T-helper 2 cell (primary cell): ENCODE measurements at places on chromosomes 13 and 19.
A peak's percentile ranks its signal among the peaks of the same experiment; 100 is the strongest.

DNA sequence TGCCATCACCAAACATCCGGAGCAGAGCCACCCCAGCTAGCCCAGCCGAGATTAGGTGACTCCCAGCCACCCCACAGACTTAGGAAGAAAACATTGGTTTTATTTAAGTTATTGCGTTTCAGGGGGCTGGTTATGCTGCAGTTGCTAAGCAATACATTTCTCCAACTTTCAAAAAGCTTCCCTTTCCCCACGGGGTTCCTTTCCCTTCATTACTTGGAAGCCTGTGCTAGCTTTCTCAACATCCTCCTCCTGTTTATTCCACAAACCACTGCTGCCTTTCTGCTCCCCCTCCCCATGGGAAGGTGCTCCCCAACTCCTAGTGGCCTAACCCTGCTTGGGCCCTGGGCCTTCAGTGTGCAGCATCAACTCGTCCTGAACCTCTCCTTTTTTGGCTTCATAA is 52.6 kb downstream of the CDADC1 start:
- DNase-seq: no peak

- no peak for DNase-seq
These were observed 56.2 kb upstream of the RFC3 start for GRCh38 chr13:33761740-33762139.

GRCh38 chr19:44903602-44904425 is 1.8 kb upstream of the APOE start:
- peak; percentile 60 for DNase-seq

DNA sequence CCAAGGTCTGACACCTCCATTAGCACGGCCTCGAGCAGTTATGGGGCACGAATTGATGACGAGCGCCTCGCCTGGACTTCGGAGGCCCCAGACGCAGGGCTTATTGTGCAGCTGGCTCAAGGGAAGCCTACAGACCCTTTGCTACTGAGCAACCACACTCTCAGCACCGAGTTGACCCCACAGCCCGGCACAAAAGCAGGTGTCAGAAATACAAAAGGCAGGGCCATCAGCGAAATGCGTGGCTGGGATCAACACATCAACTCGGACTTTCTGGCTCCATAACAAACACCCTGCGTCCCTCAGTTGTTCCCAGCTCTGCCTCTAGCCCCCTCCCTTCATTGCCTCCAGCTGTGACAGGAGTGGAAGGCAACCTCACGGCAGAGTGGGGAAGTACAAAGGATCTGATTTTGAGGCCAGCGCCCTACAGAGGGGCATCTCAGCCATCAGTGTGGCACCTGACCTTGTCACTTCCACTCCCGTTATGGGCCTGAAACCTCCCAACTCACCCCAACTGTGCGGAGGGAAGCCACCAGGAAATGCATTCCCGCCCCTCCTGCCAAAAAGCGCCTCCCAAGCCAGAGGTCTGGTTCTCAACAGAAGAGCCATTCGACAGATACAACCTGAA is 18.0 kb downstream of the PEPD start:
- DNase-seq: no peak

DNA sequence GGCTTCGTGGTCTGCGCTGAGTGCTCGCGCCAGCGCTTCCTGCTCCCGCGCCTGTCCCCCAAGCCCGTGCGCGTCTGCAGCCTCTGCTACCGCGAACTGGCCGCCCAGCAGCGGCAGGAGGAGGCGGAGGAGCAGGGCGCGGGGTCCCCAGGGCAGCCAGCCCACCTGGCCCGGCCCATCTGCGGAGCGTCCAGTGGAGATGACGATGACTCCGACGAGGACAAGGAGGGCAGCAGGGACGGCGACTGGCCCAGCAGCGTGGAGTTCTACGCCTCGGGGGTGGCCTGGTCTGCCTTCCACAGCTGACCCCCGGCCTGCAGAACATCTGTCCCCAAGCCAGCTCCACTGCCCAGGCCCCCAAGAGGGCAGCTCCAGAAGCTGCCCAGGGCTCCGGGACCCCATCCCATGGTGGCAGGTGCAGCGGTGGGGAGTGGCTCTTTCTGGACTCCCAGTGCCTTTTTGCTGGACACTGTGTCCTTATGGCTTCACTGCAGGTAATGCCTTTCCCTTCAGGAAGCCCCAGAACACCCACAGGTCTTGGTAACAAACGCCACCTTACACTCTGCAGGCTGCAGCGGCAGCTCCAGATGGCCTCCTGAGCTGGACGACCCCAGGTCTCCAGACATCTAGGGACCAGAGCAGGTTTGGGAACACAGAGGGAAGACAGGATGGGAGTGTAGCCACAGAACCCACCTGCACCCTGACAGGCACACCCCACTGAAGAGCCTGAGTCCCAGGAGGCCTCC is 9.3 kb downstream of the PLEKHF1 start:
- DNase-seq: no peak

DNA sequence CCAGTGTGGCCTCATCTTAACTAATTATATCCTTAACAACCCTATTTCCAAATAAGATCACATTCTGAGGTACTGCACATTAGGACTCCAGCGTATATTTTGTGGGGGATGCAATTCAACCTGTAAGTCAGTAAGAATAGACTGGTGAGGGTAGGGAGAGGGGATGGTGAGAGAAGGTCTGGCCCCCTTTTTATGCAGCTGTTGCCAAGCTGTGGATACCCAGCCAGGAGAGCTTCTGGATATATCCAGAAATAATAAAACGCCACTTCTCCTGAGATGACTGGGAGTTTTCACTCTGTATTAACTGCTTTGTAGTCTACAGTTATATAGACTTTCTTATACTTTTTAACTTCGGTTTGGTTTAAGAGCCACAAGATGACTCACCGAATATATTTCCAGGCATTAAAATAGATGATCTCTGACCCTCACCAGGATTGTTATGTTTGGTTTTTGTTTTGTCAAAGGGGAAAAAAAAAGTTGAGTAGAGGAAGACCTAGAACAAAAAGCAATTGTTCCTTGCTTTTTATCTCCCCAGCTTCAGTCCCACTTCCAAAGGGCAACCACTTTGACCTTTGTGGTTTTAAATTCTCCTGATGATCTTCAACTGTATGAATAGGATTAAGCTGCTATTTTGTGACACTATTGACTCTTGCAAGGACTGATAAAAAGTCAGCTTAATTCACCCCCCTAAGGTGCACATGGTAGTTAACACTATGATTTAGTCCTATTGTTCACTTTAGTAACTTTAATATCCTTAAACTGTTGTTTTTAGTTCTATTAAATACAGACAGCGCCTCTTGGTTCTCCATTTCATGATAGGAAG is 3.1 kb upstream of the NEK3 start:
- DNase-seq: no peak

GRCh38 chr13:111961651-111962192 is 105.2 kb upstream of the SOX1 start:
- DNase-seq: no peak

- no peak for DNase-seq
These were observed 6.6 kb upstream of the SOX1 start for GRCh38 chr13:112060282-112060830.

DNA sequence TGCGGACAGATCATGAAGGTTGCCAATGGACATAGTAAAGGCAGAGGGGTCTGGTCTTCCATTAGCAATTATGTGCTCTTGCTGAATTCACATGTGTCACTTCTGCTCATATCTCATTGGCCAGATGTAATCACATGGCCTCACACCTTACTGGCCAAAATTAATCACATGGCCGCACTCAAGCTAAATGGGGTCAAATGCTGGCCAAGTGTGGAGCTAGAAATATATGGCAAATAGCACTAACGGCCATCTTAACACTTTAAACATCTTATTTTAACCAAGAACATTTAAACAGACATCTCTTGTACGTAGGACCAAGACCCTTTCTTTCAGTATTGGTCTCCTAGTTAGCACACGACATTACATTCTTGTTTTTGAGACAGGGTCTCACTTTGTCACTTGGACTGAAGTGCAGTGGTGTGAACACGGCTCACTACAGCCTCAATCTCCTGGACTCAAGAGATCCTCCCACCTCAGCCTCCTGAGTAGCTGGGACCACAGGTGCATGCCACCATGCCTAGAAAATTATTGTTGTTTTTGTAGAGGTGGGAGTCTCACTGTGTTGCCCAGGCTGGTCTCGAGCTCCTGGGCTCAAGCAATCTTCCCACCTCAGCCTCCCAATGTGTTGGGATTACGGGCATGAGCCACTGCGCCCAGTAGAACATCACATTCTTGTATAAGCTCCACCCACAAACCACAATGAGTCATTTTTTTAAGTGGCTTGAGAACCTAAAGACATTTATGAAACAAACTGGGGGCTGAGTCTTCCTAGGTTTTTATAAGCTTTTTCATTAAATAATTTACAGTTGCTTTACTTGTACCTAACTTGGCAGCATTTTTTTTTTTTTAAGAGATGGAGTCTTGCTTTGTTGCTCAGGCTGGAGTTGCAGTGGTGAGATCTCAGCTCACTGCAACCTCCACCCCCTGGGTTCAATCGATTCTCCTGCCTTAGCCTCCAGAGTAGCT is 2.9 kb upstream of the PTOV1 start:
- DNase-seq: no peak

- peak; percentile 18 for DNase-seq
These were observed 55.4 kb downstream of the SACS start for GRCh38 chr13:23377983-23378632.

GRCh38 chr13:76929320-76929719 is 19.0 kb upstream of the ACOD1 start:
- DNase-seq: no peak

DNA sequence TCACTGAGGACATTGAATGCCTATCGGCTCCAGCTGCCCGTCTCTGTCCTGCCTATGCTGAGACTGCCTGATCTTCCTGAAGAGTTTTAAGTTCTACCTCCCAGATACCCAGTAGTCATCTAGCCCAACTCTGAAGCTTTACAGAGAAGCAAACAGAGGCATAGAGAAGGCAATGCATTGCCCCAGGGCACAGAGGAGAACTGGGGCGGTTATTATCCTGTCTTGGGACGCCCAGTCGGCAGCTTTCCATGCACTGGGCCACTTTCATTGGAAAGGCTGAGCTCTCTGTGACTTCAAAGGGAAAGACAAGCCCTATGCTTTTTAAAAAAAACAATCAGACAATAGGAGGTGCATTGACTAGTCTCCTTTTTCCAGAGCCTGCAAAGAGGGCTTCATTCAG is 71.6 kb downstream of the HSPH1 start:
- DNase-seq: no peak

GRCh38 chr13:111482126-111482525 is 161.7 kb downstream of the TEX29 start:
- DNase-seq: no peak

GRCh38 chr13:109785141-109785891 is 1.1 kb downstream of the IRS2 start:
- peak; percentile 21 for DNase-seq

GRCh38 chr13:33089311-33089710 is 73.1 kb downstream of the KL start:
- DNase-seq: no peak

DNA sequence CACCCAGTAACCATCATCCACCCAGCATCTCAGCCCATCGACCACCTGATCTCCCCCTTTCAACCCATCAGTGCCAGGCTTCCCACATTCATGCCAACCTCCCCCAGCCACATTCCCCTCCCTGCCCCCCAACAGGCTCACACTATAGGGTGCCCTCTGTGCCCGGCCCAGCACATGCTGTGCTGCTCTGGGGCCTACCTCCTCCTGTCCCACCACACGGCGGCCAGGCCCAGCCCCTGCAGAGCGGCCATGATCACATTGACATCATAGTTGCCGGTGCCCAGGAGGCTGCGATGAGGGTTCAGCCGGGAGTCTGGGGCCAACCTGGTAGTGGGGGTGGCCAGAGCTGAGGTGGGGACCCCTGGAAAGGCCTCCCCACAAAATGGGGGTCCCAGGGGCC is 3.6 kb downstream of the JOSD2 start:
- DNase-seq: no peak

- DNase-seq: no peak
These were observed 135.3 kb downstream of the MTUS2 start for GRCh38 chr13:28955264-28955966.

DNA sequence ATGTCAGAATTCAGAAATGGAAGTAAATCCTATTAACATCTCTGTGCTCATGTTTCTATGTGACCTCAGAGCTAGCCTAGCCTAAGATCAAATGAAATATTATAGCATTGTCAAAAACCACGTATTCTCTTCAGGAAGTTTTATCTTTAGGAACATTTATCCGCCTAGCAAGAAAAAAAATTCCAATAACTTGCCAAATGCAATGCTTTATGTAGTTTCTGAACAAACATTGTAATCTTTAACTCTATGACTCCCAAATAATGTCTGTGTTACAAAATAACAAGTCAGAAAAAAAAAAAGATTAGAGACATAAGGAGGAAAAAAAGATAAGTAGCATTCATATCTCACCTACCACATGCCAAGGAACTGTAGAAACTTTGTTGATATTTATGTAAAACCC is 18.4 kb upstream of the IPO5 start:
- DNase-seq: no peak

- DNase-seq: peak; percentile 64
These were observed 22.8 kb upstream of the SIGLEC11 start for GRCh38 chr19:49983645-49984229.
